ENCODE measurements at places on chromosomes 7 and 10.

DNA sequence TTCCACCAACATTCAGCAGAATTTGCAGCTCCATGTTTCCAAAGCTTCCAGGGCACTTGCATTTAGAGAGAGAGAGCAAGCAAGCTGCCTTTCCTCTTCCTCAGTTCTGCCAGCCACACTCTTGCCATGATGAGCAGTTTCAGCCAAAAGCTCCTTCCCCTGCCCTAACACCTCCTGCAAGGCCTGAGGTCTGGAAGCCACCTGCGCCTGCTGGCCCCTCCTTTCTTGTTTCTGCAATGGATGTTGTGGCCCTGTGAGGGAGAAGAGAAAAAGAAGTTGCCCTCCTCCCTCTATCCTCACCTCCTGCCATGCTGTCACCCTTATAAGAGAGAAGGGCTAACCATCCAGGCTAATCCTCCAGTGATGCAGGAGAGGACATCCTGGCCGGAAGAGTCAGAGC lies 48.7 kb downstream of the IKZF1 start:
- no peak for DNase-seq

DNA sequence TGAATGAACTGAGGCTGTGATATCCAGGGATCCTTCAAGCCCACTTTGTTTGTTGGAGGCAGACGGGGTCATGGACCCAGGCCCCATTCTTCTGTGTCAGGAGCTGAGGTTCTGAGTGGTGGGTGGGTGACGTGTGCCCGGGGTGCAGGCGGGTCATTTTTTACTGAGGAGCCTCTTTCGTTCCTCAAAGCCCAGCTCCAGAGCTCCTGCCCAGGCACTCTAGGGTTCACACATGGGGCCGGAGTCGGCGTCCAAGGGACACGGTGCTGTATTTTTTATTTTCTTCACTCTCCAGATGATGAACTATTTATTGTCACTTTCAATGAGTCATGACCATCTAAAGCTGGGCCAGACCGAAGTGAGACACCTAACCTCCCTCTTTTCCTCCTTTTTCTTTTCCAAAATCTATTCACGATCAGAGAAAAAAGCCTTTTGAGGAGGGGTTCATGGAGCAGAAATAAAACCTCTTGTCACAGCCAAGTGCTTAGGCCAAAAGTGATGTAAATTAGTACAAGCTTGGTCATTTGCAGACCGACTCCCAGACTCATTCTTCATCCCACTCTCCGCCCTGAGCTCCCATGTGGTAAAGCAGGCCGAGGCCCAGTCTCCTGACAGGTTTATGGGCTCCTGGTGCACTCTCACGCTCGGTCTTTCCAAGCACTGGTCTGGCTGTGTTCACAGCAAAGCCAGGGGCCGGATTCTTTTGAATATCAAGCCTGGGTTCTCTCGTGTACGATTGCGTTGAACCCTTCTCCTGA lies 41.4 kb upstream of the PITRM1 start:
- no peak for DNase-seq

DNA sequence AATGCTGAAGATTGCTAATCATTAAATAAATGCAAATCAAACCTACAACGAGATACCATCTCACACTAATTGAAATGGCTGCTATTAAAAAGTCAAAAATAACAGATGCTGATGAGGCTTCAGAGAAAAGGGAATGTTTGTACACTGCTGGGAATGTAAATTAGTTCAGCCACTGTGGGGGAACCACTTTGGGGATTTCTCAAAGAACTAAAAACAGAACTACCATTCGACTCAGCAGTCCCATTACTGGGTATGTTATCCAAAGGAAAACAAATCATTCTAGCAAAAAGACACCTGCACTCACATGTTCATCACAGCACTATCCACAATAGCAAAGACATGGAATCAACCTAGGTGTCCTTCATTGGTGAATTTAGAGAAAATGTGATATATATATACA lies 379.0 kb upstream of the CNTNAP2 start:
- no peak for DNase-seq

DNA sequence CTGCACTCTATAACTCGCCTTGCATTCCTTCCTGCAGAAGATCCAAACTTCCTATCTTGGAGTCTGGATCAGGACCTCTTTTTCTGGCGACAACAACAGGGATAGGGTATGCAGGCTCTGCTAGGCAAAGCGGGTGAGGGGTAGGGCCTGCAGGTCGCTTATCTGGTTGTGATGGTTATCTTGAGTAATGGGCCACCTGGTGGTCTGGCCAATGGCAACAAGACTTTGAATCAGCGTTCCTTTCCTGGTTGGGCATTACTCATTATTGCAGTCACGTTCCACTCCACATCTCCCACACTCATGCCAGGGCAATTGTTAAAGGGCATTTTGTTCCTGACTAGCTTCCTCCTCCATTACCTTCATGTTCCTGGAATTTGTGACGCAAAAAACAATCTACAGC lies 48.4 kb upstream of the PLXDC2 start:
- no peak for DNase-seq

All from NCI-H1436 treated with DMSO at 0.1 percent for 48 hours (cell line).